Bone marrow (tissue), 2 donors: ENCODE measurements at places on chromosomes 11 and 22.

DNA sequence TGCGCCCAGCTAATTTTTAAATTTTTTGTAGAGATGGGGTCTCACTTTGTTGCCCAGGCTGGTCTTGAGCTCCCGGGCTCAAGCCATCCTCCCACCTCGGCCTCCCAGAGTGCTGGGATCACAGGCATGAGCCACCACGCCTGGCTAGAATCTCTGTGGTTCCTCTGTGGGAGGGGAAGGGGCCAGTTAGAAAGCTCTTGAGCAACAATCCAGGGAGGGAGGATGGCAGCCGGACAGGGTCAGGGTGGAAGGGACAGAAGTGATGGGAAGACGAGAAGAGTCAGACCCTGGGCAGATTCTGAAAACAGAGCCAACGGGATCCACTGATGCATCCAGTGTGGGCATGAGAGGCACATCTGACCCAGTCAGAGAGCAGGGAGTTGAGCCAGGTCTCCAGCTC, 38.9 kb upstream of the MN1 start:
- no peak for DNase-seq

DNA sequence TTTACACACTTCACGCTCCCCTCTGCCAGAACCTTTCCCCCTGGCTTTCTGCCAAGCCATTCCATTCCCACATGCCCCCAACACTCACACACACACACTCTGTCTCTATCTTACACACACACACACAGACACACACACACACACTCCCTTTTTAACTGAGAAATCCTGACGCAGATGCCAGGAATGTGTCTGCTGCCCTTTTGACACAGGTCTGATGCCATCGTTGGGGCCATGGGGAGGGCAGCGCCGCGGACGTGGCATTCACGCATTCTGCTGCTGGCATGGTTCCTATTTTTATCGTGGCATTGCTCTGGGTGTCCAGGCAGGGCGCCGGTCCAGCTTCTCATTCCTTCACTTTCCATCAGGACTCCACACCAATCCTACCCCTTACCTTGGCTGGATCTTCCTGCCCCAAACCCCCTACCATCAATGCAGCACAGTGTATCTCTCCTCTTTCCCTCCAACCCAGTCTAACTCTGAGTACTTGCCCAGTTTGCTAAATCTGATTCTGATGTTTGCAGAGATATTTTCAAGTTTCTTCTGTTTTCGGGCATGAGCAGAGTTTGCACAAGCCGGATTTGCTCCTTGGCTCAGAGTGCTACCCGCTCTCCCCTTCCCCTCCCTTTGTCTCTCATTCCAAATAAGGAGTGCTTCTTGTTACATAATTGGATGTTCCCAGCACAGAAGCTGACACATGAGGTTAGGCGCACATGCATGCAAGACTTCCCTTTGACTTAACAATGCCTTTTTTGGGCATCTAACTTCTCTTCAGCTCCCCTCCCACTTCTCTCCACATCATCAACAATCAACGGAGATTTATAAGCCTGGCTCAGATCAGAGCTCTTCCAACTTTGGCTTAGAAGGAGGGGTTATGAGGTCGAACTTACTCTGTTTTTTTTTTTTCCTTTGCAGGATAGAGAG, 18.8 kb downstream of the SNX19 start:
- no peak for DNase-seq

DNA sequence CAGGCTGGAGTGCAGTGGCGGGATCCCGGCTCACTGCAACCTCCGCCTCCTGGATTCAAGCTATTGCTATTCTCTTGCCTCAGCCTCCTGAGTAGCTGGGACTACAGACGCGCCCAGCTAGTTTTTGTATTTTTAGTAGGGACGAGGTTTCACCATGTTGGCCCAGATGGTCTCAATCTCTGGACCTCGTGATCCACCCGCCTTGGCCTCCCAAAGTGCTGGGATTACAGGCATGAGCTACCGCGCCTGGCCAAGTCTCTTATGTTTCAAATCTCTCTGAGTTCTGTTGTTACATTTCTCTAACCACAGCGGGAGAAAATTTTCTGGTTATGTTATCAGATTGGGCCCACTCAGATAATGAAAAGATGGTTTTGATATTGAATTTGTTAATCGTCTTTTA, 10.1 kb downstream of the CEP57 start:
- DNase-seq: no peak

- no peak for DNase-seq
Observed at GRCh38 chr11:87493516-87493915, 455.8 kb downstream of the TMEM135 start.

DNA sequence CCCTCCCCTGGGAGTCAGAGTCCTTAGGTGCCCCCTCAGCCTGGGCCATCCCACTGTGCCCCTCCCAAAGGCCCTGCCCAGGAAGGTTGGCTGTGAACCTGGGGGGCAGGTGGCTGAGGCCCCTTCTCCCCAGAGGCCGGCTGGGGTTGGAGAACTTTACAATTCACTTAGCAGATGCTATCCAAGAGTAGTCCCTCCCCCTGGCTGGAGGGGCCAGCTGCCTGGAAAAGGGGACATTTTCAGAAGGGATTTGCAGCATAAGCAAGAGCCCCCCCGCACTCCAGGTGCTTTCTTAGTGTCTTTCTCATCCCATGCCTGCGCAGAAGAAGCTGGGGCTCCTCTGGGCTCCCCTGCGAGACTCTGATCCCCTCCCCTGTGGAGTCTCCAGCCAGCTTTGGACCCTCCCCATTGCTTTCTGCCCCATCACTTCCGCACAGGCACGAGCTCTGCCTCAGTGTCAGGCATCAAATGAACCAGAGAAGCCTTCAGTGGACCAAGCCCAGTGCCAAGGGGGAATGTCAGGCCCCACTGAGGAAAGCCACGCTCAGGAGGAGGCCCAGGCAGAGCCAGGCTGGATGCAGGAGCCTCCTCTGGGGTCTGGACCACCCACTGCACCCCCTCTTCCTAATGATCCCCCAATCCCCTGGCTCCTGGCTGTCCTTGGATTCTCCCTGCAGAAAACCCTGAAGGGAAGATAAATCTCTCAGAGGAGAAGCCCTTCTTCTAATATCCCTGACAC, 3.7 kb downstream of the SSTR3 start:
- DNase-seq: no peak
